ENCODE measurements at places on chromosomes 5 and 9. TPM values are rescaled to one million over a fixed set of nuclear protein-coding genes. Genes with fewer than 3 reads are reported as not detected.

PDE6A gene
- polyA plus RNA-seq: 0.07 TPM

DNA sequence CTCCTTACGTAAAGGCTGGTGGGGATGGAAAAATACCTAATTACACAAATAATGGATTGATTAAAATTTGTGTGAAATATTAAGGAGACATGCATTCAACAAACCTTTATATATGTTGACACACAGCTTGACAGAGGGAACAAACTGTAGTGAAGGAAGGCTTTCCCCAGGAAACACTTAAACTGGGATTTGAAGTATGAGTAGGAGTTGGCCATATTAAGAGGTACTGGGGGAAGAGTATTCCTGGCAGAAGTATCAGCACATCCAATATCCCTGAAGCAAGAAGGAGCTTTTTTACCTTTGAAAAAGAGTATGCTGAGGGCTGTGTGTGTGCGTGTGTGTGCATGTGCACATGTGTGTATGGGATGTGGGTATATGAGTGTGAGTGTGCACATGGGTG, 111.1 kb downstream of the PSD2 start:
- no peak for DNase-seq

DNA sequence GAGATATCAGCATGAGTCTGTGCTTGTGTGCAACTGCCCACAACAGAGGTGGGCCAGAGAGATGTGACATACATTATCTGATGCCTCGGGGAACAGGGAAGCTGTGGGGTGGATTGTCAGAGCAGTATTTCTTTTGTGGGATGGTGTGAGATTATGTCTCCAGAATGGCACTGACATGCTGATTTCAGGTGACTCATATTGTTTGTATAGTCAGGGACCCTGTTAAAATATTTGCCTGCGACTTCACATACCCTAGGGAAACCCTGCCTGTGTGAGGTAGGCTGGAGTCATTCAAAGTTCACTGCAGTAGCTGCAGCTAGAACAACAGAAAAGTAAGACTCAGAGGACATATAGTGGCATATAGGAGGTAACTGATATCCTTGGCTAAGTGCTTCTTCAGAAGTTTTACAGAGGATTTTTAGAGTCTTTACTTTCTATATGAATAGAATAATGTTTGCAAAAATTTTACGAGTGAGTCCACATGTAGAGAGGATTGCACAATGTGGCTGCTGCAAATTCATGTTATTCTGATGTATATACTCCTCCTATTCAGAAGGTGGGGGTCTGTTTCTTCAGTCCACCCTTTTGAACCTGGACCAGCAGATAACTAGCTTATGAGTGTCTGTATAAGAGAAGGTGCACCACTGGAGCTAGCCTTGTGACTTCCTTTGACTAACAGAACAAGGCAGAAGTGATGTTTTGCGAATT, 89.3 kb downstream of the MACIR start:
- no peak for DNase-seq

DNA sequence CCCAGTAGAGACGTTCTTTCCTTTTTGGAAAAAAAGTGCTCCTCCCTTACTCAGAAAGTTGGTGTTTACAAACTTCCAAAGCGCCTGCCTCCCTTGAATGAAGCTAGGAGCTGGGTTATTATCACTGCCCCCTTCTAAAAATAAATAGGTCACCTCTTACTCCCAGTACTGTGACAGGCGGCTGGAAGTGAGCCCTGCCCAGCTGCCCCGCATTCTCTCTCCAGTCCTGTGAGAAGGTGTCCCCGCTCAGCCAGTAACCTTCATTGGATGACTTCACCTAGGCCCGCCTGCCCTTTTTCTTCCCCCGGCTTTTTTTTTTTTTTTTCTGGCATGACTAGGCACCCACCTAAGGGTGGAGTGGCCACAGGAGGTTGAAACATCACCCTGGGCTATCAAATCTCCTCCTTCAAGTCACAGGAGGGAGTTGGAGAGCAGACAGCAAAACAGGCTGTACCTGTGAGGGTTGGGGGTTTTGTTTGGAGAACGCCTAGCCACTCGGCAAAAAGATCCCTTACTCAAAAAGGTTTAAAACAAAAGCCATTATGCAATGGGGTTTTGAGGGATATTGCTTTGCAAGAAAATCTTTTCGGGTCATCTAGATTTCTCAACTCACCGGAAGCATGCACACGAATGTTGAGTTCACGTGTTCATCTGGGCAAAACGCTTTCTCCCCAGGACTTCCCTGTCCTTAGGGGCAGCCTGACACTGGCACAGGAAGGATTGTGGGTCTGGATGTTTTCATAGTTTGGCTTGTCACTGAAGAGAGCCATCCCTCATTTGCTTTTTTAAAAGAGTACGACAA, 43.3 kb upstream of the ZNF622 start:
- DNase-seq: peak; percentile 64

DNA sequence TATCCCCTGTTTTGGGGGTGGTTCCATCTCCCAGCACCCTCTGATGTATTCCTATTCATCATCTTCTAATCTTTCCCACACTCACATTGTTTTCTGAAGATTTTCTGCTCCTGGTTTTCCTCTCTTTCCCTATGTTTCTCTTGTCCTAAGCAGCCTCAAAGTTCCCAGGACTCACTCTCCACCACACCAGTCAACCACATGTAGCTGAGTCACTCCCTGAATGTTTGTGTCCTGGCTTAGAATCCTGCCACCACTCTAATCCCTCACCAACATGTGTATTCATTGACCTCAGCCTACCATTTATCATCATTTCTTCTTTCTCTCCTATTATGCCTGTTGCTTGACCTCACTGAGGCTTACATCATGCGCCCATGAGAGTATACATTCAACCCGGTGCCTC, 282.4 kb upstream of the ADAMTS16 start:
- no peak for DNase-seq

GRCh38 chr5:71778678-71779276, 59.7 kb downstream of the CARTPT start:
- no peak for DNase-seq

DNA sequence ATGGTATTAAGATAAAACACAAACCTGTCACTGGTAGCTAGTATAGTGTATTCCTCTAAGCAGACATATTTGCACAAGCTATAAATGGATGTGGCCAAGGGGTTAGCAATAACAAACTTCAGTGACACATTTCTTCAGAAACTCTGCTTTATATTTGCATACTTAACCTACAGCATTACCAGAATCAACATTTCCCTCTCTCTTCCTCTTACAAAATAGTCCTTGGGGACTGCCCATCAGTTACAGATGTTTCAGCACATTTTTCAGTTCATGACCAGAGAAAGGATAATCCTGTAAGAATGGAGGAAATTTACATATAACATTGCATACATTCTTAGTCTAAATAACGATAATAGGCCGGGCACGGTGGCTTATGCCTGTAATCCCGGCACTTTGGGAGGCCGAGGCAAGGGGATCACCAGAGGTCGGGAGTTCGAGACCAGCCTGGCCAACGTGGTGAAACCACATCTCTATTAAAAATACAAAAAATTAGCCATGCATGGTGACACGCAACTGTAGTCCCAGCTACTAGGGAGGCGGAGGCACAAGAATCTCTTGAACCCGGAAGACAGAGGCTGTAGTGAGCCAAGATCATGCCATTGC, 25.3 kb upstream of the SLC1A1 start:
- DNase-seq: no peak

DNA sequence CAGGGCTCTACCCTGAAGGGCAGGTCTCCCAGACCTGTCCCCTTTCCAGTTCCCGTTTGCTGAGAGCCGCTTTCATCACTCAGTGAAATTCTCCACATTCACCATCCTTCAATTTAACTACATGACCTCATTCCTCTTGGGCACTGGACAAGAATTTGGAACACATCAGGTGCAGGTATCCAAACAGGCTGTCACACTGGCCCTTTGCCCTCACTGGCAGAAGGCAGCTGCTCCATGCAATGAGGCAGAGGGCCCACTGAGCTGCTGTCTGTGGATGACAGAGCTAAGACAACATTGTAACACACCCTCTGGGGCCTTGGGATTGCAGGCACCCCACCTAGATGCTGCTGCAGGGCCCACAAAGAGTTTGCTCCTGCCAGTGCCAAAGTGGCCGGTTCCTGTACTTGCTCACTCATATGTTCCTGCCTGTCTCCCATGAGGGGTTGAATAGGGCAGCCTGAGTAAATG, 55.1 kb downstream of the ACTL7B start:
- DNase-seq: no peak

DNA sequence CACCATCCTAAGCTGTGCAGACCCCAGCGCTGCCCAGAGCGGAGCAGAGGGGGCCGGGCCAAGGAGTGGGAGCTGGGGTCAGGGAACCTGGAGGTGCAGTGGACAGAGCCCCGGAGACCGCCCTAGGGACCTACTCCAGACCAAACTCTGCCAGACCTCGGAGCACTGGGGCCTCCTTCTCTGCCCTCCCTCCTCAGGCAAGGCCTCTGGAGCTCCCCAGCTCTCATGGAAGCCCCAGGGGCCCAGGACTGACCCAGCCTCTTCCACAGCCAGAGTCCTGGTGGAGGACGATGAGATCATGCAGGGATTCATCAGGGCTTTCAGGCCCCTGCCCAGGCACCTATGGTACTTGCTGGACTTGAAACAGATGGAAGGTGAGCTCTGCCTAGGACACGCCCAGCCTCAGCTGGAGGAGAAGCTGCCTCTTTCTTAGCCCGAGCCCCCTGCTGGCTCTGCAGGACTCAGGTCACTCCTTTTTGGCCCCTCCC, 3.6 kb downstream of the PAEP start:
- no peak for DNase-seq

DNA sequence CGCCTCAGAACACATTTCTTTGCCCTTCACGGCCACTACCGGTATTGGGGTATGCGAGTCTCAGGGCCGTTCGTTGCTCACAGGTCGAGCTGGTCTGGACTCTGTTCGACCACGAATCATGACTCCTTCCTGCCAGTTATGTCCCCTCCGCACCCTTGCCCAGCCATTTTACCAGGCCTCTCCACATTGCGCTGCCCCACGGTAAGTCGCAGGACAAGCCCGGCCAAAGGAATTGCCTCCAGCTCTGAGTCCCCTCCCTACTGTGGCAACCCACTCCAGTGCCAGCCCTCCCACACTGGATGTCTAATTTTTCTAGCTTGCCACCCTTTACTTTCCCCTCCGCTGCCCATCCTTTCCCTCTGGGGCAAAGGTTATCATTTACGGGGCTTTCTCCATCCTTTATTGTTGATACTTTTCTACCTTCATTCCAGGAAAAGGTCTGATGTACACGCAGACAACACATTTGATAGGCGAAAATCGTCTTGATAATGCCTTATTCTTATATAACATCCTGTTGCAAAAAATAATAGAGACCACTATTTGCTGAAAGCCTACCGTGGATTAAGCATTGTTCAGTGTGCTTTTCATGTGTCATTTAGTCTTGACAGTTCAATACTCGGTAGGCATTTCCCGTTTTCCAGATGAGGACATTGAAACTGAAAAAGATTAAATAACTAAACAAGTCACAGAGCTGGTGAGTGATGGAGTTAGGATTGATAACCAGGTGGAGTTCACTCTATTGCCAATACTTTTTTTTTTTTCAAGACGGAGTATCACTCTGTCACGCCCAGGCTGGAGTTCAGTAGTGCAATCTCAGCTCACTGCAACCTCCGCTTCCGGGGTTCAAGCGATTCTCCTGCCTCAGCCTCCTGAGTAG, 958 bp upstream of the HSPA5 start:
- peak; percentile 42 for DNase-seq

DNA sequence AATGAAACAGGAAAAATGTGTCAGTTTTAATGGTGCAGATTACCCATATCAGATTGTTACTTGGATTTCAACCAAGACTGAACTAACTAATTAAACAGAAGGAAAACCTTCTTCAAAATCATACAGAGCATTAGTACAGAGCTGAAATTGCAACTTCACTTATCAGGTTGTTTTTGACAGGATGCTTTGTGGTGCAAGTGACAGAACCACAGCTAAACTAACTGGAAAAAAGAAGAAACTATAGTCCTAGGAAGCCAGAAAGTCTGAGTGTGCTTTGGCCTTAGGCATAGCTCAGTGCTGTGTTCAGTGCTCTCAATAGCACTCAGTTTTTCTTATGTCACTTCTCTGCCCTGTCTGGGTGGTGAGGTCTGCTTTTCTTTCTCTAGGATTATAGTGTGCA, 267.4 kb downstream of the CHSY3 start:
- DNase-seq: no peak

DNA sequence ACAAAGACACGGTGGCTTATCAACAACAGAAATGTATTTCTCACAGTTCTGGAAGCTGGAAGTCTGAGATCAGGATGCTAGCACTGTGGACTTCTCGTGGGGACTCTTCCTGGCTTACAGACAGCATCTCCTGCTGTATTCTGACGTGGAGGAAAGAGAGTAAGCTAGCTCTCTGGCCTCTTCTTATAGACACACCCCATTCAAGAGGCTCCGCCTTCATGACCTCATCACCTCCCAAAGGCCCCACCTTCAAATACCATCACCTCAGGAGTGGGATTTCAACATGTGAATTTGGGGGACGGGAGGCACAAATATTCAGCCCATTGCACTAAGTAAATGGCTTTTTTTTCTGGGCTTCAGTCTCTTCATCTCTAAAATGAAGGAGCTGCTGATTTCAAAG, 27.6 kb downstream of the KCNMB1 start:
- DNase-seq: no peak
